Activated CD4-positive, alpha-beta T cell treated with anti-CD3 and anti-CD28 coated beads, Interleukin-2, amount 50 U/mL, for 16 hours (primary cell): ENCODE measurements at places on chromosomes 12 and 14.

DNA sequence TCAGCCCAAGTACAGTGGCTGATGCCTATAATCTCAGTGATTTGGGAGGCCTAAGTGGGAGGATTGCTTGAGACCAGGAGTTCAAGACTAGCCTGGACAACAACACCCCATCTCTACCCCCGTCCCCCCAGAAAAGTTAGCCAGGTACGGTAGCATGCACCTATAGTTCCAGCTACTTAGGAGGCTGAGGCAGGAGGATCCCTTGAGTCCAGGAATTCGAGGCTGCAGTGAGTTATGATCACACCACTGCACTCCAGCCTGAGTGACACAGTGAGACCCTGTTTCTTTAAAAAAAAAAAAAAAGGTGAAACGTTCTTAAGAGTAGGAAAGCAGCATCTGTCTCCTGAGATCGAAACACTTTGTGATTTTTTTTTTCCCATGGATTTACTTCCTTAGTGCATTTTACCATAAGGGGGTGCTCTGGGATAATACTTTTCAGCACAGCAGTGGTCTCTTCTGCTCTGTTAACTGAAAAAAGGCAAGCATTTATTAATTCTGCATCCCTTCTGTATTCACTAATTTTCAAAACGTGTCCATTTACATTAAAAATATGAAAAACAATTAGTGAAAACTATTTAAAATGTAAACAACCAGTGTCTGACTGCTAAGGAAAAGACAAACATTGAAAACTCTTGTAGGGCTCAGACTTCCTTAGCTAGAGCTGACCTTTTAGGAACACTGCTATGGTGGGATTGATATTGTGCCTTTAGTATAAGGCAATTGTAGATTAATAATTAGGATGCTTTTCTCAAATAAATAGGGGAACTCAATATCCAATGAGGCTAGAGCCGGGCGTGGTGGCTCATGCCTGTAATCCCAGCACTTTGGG lies 31.2 kb upstream of the USP44 start:
- no peak for DNase-seq

DNA sequence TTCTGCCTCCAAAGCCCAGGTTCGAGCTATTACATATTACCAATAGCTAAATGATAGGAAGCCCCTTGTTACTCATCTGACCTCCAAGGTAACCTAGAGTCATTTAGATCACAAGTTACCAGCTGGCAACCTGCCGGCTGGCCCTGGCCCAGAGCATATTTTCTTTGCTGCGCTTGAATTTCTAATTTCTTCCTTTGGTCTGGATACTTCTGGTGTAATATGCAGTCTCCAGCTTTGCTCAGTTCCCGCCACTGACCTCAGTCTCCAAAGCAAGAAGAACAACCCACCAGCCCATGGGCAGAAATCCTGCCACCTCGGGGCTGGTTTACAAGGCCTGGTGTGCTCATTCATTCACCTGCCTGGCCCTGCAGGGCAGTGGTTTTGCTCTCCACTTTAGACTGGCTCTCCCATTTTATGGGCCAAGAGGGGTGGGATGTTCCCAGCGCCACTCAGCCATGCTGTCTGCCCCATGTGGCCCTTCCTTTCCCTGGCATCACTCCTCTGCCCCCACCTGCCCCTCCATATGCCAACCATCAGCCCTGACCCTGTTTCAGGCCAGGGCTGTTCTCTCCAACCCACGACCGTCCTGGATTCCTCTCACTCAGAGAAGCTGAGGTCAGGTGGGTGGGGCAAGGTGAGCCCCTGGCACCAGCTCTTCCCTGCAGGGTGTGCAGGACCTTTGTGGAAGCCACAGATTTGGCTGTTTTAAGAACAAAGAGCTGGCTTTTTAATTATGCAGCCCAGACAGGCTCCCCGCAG lies 76.0 kb downstream of the PRIMA1 start:
- no peak for DNase-seq

DNA sequence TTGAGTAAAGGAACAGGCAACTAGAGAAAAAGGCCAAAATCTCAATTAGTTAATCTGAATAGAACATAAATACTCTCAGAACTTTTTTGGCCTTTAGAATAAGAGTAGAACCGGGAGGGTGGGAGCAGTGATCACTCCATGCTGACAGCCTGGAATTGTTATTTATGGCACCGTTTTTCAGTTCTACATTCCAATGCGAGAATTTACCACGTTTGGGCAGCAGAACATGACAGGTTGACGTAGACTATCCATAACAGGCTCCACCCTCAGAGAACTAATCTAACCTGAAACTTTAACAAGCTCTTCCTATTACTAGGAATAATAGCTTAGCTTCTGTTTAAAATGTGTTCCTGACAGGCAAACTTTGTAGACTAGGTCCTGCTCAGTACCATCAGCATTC lies 379.1 kb downstream of the SEC23A start:
- DNase-seq, result no peak

DNA sequence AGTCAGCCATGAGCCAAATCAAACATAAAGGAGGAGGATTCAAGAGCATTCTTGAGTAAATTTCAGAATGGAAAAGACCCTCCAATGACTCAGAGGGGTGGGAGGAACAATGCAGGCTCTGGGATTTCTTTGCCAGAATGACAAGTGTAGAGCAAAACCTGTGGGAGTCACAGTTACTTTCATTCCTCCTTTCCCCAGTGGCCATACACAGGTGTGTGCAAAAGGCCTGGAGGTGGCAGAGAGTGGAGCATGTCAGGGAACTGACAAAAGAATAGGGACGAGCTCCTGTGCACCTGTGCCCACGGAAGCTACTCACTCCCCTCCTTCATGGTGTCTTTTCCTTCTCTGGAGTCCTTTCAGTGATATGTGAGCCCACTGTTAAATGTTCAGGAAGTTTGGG lies 9.4 kb upstream of the CIPC start:
- no peak for DNase-seq

DNA sequence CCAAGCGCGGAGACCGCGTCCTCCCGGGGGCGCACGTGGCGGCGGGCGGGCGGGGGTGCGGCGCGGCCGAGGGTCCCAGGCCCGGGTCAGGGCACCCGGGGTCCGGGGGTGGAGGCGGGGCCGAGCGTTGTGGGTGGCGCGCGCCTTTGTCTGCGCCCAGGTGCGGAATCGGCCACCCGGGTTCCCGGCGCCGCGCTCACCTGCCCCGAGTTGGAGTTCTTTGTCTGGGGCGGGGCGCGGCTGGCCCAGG lies 50.1 kb downstream of the LRCOL1 start:
- DNase-seq, result peak; percentile 13

DNA sequence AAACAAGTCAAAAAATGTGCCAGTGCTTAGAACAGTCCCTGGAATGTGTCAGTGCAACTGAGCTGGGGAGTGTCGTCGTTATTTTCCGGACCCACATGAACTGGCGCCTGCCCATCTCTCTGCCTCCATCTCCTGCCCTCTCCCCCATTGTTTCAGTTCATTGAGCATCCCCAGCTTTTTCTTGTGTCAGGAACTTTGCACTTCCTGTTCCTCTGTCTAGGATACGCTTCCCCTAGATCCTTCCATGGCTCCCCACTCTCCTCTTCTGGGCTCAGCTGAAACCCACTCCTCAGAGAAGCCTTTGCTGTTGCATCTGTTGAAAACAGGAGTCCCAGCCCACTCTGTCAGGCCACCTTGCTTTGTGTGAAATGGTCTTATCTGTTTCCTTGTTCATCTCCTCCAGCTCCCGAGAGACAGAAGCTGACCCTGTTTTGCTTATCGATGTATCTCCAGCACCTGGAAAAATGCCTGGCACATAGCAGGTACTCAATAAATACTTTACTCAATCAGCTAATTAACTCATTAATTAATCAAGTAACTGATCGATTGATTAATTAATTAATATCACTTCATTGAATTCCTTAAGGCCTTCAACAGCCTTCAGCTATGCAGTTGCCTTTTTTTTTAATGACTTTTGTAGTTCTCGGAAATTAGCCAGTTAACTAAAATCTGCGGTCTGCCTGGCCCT lies 2.7 kb upstream of the SCARB1 start:
- DNase-seq, result no peak

DNA sequence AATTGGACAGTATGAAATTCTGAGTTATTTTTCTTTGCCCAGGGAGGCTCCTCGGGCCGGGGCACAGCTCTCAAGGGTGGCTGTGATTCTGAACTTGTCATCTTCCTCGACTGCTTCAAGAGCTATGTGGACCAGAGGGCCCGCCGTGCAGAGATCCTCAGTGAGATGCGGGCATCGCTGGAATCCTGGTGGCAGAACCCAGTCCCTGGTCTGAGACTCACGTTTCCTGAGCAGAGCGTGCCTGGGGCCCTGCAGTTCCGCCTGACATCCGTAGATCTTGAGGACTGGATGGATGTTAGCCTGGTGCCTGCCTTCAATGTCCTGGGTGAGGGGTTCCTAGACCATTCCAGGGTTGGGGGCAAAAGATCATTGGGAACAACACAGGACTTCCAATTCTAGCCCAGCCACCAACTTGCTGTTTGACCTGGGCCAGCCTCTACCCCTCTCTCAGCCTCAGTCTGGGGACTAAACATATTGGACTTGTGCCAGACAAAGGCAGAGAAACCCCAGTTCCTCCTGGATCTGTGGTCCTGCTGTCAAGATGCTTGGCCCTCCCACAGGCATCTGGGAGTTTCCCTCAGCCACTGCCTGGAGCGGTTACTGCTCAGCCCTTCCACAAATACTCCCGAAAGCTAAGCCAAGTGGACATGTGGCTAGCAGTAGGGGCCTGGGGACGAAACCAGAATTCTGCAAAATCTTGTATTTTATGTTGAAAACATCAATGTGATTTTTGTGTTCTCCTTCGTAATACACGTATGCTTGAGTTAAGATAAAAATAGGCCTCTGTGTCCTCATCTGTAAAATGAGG lies 3.5 kb downstream of the OAS3 start:
- DNase-seq, result no peak

GRCh38 chr12:88490425-88490824 lies 89.8 kb downstream of the KITLG start:
- no peak for DNase-seq

DNA sequence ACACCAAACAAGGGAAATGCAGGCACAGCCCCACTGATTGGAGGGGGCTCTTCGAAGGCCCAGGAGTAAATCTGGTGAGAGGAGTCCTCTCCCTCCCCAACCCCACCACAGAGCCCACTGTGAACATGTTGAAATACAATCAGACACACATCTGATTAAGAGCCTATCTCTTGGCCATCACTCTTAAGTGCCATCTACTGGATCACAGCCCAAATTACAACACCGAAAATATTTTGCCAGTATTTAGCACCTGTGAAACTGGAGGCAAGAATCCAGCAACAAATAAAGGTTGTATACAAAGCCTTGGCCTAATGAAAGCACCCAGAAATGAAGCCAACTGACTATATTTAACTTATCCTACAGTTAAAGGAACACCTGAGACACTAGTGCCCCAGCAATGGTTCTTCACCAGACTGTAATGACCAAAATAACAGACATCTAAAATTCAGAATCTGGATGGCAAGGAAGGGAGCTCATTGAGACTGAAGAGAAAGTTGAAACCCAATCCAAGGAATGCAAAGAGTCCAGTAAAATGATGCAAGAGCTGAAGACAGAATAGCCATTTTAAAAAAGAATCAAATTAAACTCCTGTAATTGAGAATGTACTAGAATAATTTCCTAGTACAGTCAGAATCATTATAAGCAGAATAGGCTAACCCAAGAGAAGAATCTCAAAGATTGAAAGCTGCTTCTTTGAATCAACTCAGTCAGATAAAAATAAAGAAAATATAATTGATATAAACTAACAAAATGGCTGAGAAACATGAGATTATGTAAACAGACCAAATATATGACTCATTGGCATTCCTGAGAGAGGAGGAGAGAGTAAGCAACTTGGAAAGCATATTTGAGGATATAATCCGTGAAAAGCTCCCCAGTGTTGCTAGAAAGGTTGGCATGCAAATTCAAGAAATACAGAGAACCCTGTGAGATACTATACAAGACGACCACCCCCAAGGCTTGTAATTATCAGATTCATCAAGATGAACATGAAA lies 1117.0 kb downstream of the FLRT2 start:
- DNase-seq, result peak; percentile 11

GRCh38 chr14:104724407-104724980 lies 465 bp downstream of the ADSS1 start:
- no peak for DNase-seq

DNA sequence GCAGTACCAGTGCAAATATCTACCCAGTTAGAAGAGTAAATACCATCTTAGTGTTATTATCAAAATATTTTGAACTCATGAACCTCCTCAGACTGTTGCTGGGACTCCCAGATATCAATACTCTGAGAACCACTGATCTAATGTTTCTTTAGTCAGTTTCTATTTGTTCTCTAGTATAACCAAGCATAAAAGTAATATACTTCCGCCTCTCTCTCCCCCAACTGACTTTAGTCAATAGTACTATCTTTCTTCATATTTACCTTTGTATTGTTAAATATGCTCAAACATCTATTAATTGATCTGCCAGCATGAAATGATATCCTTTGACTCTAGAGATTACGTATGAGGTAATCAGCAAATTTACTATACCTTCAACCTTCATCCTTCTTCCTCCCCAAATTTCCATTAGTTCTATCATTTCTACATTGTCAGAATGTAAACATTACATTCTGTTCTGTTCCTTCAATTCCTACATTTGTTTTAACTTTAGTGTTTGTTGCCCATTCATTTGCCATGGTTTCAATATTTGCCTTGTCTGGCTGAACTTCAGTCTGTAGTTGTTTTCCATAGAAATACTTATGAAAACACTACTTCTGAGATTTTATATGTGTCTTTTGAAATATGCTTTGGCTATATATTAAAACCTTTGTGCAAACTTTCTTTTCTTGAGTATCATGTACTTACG lies 192.5 kb upstream of the PDE3A start:
- DNase-seq, result no peak

GRCh38 chr14:88248606-88249005 lies 74.5 kb downstream of the KCNK10 start:
- DNase-seq, result no peak

- DNase-seq, result no peak
Measured at GRCh38 chr12:121872546-121873215, 14.0 kb upstream of the HPD start.

DNA sequence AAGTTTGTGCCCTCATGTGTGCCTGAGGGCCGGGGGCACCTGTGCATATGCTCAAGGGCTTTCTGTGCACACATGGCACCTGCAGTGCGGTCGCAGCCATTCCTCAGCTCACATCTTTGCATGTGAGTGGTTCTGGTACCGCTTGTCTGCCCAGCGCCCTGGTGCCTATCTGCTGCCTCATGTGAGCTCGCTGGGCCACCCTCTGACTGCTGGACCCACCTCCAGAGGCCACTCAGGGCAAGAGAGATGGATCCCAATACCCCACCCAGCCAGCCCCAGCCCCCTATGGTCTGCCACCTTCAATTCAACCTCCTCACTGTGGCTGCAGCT lies 5.4 kb upstream of the AMN start:
- no peak for DNase-seq

- DNase-seq, result no peak
Measured at GRCh38 chr14:49541049-49541448, 45.1 kb downstream of the RPS29 start.

- DNase-seq, result no peak
Measured at GRCh38 chr12:95789126-95790032, 1.2 kb downstream of the NTN4 start.

- no peak for DNase-seq
Measured at GRCh38 chr12:89183985-89184435, 168.3 kb downstream of the DUSP6 start.

GRCh38 chr14:100820957-100821356 lies 5.0 kb upstream of the MEG3 start:
- no peak for DNase-seq

- no peak for DNase-seq
Measured at GRCh38 chr14:95346820-95347219, 27.1 kb upstream of the CLMN start.
